ENCODE measurements at places on chromosomes 12 and 14.

- no peak for DNase-seq
Observed at GRCh38 chr12:89134213-89134770, 218.0 kb downstream of the DUSP6 start.

DNA sequence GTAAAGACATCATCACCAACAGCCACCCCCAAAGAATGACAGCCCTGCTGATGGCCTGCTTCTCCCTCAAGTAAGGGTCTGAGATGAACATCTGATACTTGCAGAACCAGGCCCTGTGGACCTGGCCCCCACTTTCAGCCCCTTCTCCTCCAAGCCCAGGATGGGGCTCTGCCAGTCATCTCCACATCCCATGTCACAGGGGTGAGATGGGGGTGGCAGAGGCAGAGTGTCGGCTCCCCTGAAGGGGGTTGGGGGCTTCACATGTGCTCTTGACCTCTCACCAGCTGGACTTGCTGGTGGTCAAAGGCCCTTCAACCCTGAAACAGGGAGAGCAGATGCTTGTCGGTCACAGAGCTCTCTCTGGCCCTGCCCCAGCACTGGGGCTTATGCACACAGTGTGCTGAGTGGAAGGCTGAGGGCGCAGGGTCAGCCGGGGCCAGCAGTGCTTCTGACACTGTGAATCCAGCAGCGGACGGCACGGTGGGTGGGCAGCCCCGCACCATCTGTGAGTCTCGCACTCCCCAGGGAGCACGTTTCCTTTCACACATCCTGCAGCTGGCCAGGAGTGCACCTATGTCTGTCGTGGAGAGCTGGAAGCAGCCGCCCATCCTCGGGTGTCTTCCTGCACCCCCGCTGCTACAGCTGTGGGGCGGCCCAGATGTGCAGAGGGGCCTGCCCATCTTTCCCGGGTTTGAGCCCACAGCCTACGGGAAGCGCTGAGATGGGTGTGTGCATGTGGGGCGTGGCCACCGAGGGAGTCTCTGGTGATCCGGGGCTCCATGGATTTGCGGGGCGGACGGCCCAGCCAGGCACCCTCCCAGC is 94.3 kb downstream of the ADGRD1 start:
- DNase-seq = no peak

GRCh38 chr12:27922531-27923139 is 49.9 kb downstream of the PTHLH start:
- DNase-seq = no peak

GRCh38 chr14:63453443-63453936 is 89.7 kb downstream of the PPP2R5E start:
- DNase-seq = no peak

- no peak for DNase-seq
Observed at GRCh38 chr14:52950898-52951680, at the start of gene FERMT2. FERMT2 (minus strand) TSS chr14:52951050; CDS start chr14:52950568, 482 bp downstream.

GRCh38 chr14:72519543-72519942 is 374.4 kb downstream of the DPF3 start:
- no peak for DNase-seq

GRCh38 chr12:27456618-27457017 is 10.1 kb downstream of the SMCO2 start:
- DNase-seq = no peak

GRCh38 chr12:117674313-117674712 is 294.5 kb downstream of the KSR2 start:
- DNase-seq = no peak

DNA sequence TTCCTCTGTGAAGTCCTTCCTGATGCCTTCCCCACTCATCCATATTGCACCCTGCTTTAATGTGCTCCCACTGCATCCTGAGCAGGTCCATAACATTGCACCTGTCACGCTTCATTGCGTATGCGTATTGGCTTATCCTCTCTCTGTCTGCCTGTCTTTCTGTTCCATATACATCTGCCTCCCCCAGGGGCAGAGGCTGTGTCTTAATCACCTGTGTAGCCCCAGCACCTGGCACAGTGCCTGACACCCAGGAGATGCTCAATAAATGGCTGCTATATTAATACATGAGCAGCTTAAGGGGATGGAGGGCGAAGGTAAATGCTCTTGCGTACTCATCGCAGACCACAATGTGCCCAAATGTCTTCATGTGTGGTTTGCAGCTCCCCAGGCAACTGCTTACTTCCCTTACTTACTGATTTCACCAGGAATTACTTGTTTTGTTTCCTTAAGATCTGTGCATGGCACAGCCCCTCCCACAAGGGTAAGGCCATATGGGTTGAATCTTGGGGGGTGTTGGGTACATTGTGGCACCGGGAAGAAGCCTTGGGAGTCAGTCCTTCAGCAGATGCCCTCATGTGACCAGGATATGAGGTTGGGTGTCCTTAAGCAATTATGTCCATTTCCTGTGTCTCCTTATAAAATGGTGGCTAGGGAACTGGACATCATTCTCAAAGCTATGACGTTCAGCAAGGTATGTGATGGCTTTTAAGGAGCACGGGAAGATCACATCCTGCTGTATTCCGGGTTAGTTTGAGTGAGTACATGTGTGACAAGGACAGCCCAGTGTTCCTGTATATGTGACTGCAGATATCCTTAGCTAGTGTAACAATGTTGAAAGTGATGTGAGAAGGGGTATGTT is 848 bp upstream of the CPNE6 start:
- no peak for DNase-seq

DNA sequence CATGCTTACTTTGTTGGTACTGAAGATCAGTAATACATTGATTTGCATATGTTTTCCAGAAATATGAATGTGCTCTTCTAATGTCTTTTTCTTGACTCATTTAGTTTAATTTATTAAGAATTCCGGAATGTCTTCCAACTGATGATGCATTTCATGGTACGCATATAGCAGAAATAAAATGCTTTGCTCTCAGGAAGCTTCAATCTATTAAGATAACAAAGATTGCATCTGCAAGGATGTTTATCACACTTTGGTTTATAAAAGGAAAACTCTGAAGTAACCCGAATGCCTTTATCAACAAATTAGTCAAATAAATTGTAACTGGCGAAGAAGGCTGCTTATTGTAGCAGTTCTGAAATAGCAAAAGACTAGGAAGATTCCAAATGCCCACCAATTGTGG is 166.4 kb upstream of the LMNTD1 start:
- DNase-seq = no peak

- no peak for DNase-seq
Observed at GRCh38 chr12:8887285-8887715, 27.0 kb upstream of the PHC1 start.

DNA sequence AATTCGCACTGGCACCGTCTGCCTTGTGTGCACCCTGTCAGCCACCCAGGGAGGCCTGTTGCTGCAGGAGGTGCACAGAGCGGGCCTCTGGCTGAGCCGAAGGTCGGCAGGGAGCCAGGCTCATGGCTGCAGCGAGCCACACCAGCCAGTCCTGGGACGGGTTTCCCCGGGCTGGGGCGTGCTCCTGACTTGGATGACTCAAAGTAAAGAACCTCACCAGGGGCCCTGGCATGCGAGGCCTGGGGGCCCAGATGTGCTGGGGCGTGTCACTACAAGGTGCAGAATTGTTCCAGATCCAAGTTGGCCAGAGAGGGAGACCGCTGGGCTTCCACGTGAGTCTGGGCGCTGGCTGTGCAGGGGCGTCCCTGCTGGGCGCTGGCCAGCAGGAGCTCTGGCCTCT is 34.5 kb downstream of the FBRSL1 start:
- DNase-seq = no peak

DNA sequence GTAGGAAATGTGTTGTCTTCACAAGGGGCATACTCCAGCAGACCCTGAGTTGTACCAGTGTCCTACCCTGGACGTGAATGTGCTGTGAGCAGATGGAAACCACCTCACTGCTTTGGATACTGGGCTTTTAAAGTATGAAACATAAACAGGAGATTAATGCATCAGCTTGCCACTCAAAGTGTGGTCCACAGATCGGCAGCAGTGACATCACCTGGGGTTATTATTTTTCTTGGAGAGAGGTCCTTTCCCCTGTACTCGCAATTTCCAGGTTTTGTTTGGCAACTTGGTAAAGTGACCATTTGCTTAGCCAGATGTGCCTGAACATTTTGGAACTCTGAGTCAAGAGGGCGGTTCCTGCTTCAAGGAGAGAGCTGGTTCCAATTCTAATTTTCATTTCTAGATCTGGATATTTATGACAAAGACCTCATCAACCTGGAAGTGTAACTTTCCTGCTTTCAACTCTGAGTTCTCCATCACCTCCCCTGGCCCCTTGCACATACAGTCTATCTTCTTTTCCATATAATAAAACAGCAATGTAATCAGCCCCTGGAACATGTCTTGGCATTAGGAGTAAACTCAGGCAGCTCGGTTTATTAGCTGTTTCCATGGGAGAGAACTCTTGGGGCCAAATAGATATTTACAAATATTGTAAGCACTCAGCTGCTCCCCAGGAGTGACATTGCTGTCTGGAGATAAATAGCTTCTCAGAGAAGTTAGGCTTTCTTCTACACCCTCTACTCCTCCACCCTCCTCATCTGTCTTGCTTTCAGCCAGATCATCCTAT is 237.0 kb upstream of the TBX3 start:
- DNase-seq = no peak

DNA sequence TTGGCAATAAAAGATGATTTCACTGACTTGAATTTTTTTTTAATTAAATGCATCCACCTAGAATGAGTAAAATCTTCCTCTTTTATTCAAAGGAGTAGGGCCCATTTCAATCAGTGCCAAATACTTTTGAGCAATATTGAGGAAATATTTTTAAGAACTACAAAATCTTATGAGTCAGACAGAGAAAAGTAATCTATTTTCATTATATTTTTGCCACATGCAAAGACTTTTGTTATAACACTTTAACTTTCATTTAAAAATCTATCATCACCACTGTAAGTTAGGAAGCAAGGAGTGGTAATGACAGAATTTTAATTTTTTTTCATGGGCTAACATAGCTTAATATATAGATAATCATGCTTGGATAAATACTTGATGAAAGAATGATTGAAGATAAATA is 345.2 kb upstream of the KITLG start:
- DNase-seq = no peak
